Kidney capillary endothelial cell (primary cell): ENCODE measurements at places on chromosomes 2 and 18.

GRCh38 chr2:14428056-14428455, 204.5 kb upstream of the LRATD1 start:
- no peak for DNase-seq

GRCh38 chr18:12692206-12692605, 10.3 kb downstream of the CEP76 start:
- DNase-seq, result no peak

GRCh38 chr2:208369091-208369490, 37.5 kb upstream of the PTH2R start:
- DNase-seq, result no peak

GRCh38 chr18:3885209-3885792, 435.3 kb downstream of the TGIF1 start:
- DNase-seq, result no peak

- DNase-seq, result peak; percentile 16
These were observed 410.4 kb downstream of the MEIS1 start for GRCh38 chr2:66845307-66845706.

DNA sequence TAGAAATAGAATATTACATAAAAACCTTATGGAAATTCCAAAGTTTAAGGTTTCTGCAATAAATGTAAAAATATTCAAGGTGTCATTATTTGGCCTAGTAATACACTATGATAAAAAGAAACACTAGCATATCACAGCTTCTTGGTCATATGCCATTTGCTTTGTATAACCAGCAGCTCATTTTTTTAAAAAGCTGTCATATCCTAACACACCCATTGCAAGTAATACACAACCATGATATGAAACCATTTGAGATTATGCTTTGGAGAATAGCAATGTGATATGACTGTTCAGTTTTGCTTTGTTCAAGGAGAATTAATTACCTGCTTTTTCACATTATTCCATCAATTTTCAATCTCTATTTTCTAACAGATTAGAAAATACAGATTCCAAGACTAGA, 149.0 kb downstream of the IKZF2 start:
- DNase-seq, result no peak

DNA sequence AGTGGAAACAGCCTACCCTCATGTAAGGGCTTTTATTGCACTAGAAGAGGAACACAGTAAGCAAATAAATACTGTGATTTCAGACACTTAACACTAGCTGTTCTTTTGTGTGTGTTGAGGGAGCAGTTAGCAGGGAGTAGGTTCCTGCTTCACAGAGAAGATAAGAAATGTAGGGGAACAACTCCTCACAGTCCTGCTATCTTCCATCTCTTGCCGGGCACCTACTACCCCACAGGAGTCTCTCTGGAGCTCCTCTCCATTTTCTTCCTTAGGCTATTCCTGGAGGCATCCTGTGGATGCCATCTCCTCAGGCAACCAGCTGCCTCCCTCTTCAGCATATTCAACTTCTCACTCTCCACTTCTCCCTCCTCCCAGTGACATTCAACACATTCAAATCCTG, 145.0 kb downstream of the SRBD1 start:
- DNase-seq, result no peak

DNA sequence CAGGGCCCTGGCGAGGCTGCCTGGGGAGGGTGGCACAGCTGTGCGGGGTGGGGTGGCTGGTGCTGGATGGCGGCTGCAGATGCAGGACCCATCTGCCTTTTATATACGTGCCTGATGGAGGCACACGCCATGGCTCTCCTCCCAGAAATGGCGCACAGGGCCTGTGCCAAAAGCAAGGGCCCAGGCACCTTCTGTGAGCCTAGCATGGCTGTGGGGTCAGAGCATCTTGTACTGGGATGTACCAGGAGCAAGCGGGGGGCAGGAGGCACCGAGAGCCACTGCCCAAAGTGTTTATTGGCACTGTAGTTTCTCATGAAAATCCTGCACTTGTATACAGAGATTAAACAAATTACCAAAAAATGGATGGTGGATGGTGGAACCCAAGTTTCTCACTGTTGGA, 724.1 kb downstream of the GALR1 start:
- DNase-seq, result no peak

DNA sequence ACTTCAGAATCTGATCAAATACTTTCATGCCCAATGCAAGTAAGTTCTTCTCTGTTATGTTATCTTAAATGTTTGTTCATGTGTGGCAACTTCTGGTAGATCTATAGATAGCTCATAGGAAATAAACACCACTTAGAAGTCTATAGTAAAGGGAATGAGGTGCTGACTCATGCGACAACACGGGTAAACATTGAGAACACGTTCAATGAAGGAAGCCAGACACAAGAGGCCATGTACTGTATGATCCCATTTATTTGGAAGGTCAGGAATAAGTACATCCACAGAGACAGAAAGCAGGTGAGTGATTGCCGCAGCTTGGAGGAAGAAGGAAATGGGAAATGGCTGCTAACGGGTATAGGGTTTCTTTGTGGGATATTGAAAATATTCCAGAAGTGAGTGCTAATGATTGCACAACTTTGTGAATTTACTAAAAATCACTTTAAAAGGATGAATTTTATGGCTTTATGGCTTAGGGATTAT, 95.4 kb downstream of the ITGB1BP1 start:
- peak; percentile 58 for DNase-seq

DNA sequence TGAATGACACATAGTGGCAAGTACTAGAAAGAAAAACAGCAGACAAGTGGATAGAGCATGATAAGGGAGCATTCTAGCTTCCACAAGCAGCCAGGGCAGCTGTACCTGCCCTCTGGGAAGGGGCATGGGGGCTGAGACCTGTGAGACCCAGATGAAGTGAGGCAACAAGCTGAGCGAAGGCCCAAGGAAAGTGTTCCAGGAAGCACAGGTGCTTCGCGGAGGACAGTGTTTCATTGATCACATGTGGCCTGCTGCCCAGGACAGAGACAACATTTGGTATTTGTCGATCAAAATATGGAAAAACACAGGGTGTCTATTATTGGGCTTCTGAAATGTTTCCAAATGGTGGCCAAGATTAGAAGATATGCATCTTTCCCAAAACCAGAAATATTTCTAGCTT, 149.1 kb downstream of the ZNF516 start:
- DNase-seq, result no peak

- no peak for DNase-seq
These were observed 293.8 kb downstream of the PRKCE start for GRCh38 chr2:45945302-45945717.

DNA sequence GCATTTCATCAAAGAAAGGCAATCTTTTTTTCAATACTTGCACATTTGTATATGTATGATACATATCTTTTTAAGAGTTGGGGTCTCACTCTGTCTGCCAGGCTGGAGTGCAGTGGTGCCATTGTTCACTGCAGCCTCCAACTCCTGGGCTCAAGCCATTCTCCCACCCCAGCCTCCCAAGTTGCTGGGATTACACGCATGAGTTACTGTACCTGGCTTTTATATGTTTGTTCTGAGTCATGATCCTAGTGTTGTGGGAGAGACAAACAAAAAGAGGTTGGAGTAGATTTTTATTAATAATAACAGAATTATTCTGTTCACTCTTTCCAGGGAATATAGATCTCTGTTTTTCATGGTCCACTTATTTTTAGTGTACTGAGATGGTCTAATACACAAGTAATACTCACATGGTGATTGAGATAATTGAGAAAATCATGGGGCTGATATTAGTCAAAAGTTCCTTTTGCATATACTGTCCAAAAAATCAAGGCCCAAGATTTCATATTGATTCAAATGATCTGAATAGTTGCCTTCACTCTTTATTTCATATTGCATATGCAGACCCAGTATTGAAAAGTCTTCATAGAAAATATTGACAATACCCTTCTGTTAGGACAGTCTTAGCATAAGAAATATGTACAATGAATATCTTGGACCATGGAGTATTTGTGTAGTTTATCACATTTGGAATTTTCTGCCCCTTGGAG, 138.3 kb downstream of the FMNL2 start:
- no peak for DNase-seq

DNA sequence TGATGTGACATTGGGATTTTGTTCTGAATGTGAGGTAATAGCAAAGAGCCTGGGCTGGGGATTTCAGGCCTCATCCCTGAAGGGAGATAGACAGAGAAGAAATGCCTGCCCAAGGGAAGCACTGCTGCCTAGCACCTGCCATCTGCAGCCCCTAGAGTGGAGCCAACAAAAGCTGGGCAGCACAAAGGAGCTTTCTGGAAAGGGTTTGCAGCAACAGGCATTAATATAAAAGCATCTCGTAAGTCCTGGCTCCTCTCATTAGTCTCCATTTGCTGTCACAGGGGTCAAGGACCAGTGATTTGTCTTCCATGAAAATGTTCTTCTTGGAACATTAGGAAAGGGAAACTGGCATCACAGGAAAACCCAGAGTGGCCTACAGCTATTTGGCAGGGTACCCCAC, 157.2 kb upstream of the SLC14A2 start:
- no peak for DNase-seq

- DNase-seq, result no peak
These were observed 57.6 kb downstream of the SMAD7 start for GRCh38 chr18:48893061-48893607.

DNA sequence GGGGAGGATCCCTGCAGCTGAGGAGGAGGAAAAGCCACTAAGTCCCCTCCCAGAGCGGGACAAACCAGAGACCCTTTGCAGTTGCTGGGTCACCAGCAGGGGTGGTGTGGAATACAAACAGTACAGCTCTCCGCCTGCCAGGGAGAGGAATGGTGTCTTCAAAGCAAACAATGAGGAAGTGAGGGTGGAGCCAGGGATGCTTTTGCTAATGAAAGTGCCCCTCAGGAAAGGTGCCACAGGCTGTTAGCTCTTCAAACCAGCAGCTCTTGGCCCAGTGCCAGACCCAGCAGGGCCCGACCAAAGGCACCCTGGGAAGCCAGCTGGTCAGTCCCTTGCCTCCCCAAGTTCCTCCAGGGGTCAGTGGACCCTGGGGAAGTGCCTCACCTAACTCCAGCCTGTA, 102.8 kb downstream of the HIBCH start:
- no peak for DNase-seq

- no peak for DNase-seq
These were observed 104.1 kb downstream of the CHN1 start for GRCh38 chr2:174901075-174901474.

- no peak for DNase-seq
These were observed 3.1 kb upstream of the GALNT1 start for GRCh38 chr18:35578481-35578880.

GRCh38 chr2:211744379-211744778, 794.2 kb downstream of the ERBB4 start:
- DNase-seq, result no peak

GRCh38 chr18:46278481-46279465, 174.6 kb downstream of the HAUS1 start:
- peak; percentile 36 for DNase-seq

- no peak for DNase-seq
These were observed 2.2 kb downstream of the WNT6 start for GRCh38 chr2:218861645-218862318.

GRCh38 chr2:130391058-130391871, 35.4 kb downstream of the PTPN18 start:
- peak; percentile 58 for DNase-seq

DNA sequence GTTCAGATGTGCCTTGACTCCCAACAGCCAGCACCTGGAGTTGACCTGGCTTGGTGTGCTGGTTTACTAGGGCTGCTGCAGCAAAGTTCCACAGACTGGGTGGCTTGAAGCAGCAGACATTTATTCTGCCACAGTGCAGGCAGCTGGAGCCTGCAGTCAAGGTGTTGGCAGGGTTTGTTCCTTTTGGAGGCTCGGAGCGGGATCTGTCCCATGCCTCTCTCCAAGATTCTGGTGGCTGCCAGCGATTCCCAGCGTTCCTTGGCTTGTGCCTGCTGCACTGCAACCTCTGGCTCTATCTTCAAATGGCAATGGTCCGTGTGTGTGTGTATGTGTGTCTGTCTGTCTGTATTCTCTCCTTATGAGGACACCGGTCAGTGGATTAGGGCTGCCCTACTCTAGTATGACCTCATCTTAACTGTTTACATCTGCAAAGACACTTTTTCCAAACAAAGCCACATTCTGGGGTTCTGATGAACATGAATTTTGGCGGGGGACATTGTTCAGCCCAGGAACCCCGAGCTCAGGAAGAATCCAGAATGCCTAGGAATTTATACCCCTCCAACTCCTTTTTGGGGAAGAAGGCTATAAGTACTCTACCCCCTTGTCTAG, 44.7 kb upstream of the TMEM131 start:
- no peak for DNase-seq
